AG10803 (cell line): ENCODE measurements at places on chromosomes 3 and 15.

GRCh38 chr15:25171111-25171811 is 216.5 kb downstream of the SNRPN start:
- no peak for DNase-seq

DNA sequence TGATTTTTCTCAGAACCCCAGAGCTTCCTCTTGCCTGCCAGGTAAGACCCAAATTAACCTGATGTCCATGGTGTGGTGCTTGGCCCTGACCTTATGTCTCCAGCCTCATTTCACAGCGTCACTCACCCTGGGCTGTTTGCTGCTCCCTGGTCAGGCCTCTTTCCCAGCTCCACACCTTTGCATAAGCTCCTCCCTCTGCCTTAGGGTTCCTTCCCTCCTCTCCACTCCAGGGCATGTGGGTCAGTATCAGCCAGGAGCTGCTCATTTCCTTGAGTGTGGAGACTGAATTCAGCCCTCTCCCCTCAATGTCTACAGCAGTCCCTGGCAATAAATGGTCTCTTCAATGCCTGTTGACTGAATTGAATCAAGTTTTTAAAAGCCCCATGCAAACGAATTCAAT is 75.6 kb upstream of the ANKRD34C start:
- no peak for DNase-seq

GRCh38 chr15:63833021-63833696 is 589 bp downstream of the HERC1 start:
- peak; percentile 35 for DNase-seq

DNA sequence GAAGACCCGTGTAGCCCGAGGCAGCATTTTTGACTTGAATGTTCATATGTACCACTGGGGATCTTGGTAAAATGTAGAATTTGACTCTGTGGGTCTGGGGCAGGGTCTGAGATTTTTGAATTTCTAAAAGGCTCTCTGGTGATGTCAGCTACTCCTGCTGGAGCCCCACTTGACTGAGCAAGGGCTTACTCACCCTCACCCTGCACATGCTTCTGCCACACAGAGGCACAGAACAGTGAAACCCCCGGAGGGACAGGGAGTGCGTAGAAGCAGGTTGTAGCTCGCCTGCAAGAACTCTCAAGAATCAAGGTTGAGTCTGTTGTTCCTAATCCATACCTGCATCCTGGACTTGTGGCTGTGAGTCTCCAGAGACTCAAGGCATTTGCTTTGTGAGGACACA is 41.1 kb downstream of the SLCO3A1 start:
- DNase-seq = no peak

DNA sequence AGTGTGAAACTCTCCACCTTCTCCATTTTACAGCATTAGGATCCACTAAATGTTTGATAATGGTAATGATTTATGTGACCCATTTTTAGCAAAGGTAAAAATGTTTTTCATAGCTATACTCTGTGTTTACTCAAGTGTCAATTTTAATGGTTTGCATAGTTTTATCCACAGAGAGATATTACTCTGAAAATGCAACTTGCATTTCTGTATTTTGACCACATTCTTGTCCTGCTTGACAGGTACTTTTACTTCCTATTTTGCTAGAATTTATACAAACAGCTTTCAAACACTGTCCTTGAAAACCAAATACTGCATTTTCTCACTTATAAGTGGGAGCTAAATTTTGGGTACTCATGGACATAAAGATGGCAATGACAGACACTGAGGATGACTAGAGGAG is 62.9 kb downstream of the SERPINI1 start:
- DNase-seq = no peak

DNA sequence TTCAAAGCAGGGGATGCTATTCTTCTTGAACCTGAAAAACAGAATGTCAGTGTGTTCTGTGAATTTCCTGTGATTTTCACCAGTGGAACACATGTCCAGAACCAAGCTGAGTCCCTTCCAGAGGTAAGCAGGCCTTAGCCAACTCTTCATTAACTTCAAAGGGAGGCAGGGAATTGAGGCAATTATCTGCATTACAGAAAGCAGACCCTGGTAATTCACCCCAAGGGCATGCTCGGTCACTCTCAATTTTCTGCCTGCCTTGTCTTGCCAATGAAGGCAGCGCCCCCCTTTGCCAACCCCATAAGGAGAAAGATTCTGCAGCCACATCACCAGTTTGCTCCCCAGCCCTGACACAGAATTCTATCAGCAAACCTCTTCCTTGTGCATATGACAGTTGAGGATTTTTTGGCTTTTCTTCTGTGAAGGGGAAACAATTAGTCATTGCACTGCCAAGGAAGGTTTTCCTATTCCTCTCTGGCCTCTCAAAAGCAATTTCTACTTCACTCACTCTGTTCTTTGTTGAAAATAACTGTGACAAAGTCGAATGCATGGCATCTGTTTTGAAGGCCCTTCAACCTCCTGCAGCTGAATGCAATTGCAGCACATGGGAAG is 85.3 kb downstream of the HHLA2 start:
- DNase-seq = no peak

- no peak for DNase-seq
These were observed 115.5 kb downstream of the GADL1 start for GRCh38 chr3:30778933-30779332.
